ENCODE measurements at places on chromosomes 4 and X.

GRCh38 chr4:89365375-89365774 is 57.8 kb upstream of the GPRIN3 start:
- no peak for ATAC-seq

DNA sequence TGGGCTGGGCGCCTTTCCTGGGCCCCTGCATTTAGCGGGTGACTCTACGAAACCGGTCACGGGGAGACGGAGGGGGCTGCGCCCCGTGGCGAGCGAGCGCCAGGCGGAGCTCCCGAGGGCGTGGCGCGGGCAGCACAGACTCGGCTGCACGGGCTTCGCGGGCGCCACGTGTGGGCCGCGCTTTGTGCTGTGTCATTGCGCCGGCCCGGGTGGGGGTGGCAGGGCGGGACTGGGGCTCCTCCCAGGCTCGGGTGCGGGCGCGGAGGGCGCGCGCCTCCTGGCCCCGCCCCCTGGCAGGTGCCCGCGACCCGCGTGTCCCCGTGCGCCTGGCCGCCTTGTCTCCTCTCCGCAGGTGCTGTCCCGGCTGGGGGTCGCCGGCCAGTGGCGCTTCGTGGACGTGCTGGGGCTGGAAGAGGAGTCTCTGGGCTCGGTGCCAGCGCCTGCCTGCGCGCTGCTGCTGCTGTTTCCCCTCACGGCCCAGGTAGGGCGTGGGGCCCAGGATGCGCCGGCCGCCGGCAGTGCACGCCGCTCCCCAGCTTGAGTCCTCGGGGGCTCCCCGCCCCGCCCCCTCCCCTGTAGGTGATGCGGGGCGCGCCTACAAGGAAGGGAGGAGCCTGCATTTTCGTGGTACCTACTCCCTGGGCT is 651 bp downstream of the UCHL1 start:
- peak; percentile 72 for ATAC-seq

DNA sequence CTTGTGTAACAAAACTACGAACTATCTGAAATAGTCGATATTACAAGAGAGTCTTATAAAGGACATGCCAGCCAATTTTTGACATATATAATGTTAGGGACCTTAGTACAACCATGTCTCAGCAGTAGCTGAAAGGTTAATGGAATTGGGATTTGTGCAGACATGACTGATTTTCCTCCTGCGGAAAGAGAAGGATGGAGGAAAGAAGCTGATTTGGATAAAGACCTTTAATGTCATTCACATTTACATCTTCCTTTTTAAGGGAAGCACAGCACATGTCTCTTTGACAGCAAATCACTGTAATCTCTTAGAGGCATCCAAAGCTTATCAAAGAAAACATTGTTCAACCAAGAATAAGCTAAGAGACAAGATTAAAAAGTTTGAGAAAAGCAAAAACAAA is 1976.2 kb upstream of the IGFBP7 start:
- ATAC-seq = no peak

DNA sequence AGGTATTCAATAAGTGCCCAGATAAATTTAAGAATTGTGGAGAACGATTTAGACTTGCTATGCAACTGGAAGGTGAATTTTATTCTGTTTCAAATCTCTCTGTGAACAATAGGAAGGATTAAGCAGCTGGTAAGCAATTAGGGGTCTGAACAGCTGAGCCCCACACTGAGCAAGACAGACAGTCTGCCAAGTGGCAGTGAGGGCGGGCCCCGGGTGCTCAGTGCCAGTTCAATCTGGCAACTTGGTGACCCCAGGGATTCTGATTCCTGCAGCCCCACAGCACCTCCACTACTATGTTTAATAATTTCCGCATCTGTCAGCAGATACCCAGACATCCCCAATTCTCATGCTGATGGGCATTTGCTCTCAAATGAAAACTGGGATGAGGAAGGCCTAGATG is 317.3 kb downstream of the PPP1R2C start:
- ATAC-seq = no peak

- no peak for ATAC-seq
Observed at GRCh38 chr4:87758270-87758669, 41.1 kb upstream of the IBSP start.

GRCh38 chrX:112889400-112889799 is 48.8 kb upstream of the AMOT start:
- ATAC-seq = no peak

DNA sequence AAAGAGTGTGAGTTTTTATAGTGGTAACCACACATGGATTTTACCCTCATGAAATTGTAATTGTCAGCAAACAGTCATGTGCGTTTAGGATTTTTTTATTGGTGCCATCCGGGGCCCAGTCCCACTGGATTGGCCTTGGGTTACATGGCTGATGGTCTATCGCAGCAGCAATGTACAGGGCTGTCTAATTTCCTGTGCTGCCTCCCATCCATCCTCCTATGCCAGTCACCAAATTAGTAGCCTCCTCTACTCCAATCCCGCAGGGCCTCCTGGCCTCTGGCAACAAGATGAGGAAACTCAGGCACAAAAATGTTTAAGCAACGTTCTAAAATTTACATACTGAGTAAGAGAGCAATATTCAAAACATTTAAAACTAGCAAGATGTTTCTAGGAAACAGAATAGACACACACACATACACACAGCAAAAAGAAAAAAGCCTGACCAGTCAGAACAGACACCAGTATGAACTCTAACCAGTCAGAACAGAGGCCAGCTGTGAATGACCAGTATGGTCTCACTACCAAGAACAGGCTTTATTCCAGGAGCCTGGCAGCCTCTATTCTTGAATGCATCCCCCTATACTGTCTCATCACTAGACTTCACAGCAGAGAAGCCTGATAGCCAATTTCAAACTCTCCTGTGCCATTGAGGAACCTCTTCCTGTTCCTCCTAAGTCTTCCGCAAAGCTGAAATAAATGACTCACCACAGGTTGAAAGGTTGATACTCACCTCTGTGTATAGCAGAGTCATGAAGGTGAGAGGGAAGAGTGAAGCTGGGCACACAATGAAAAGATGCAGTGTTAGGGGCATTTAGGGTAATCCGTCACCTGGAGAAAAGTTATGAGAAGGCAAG is 42.6 kb downstream of the CHRNA9 start:
- ATAC-seq = peak; percentile 69

DNA sequence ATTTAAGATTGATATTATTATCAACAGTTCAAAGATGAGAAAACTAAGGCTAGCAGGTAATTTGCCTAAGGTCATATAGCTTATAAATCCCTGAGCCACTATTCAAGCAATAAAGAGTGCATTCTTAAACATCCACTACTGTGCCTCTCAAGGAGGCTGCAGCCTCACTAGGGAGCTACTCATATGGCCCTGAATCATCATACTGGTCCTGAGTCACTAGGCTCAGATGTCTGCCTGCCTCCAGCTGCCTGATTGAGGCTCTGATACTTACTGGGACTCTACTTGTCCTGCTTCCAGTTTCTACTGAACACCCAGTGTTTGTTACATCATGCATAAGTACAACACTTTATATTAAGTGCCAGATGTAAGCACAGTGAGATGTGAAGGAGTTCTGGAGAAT is 110.7 kb downstream of the AASDH start:
- no peak for ATAC-seq

DNA sequence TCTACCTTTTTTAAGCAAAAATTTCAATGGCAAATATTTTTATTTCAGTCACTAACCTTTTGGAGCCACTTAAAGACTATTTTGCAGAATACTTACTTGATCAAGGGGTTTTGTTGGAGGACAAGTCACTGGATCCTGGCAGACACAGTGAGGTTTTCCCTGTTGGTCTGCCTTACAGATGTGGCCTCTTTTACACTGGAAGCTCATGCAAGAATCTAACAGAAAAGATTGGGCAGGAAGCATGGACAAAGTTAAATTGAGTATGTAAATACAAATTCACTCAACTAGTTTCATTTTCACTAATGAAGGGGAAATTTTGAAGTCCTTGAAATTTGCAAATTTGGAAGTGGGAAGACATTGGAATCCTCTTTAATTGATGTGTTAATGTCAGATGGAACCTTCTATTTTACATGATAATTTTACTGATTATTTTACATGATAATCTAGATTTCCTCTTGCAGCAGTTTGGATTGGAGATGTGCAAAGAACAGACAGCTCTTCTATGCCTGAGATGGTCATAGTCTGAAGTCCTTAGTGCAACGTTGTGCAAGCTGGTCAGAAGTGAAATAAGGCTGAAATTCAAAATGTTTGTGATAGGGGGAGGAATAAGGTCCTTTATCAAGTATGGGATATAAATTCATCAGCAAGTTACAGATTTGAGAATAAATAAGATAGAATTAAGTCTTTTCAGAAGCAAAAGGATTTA is 38.4 kb downstream of the SPARCL1 start:
- no peak for ATAC-seq

GRCh38 chr4:108628411-108628810 is 8.0 kb downstream of the RPL34 start:
- ATAC-seq = peak; percentile 42

DNA sequence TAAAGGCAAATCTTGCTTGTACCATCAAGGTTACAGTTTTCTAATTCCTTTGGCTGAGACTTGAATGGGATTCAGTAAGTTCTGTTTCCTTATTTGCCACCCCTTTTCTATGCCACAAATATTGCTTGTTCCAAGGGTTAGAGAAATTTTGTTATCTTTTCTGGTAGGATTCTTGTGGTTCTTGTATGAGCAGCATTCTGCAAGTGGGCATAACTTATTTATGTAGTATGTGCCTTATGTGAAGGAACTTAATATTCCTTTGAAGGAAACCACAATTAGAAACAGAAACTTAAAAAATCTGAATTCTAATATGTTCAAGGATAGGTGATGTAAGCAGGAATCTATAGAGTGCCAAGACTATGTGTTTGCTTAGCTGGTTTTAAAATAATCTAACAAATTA is 53.1 kb upstream of the TSPAN5 start:
- peak; percentile 10 for ATAC-seq

GRCh38 chr4:89158884-89159503 is 47.7 kb downstream of the TIGD2 start:
- ATAC-seq = peak; percentile 81

- ATAC-seq = no peak
Observed at GRCh38 chr4:145541346-145541745, 59.7 kb downstream of the SMAD1 start.

DNA sequence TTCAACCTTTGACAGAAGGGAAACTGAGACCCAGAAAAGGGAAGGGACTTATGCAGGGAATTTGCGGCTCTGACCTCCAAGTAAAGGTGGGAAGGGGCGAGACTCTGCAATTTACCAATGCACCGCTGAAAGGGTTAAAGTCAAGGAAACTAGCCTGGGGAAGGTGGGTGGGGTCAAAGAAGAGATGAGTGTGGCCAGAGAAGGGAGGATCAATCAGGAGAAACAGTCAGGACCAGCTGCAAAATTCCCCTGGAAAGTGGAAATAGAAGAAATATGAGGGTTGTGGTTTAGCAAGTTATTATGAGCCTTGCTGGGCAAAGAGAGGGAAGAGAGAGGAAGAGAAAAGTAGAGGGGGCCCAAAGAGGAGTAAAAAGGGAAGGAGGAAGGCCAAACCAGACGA is 30.5 kb downstream of the STARD8 start:
- no peak for ATAC-seq

- no peak for ATAC-seq
Observed at GRCh38 chr4:119526786-119527550, 101.6 kb downstream of the PDE5A start.

DNA sequence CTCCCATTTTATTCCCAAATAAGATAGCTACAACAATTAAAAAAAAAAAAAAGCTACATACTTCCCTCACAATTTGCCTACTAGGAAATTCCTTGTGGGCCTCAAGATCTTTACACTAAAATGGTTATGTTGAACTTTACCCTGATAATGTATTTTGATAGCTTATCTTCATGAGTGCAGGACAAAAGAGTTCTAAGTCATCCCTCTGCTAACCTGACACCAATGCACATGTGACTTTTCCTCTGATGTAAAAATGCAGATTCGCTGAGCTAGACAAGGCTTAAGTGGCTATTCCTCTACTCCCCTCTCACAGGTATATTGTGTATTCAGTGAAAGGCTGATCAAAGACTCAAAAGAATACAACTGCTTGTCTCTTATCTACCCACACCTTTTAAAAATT is 22.5 kb downstream of the ELF2 start:
- ATAC-seq = no peak

- ATAC-seq = no peak
Observed at GRCh38 chr4:144681806-144682205, 35.9 kb downstream of the HHIP start.

- 0 out of 3 replicates have a peak, but pooled peaks have one; percentile 32 for ATAC-seq
Observed at GRCh38 chr4:39435659-39436563, 22.8 kb downstream of the RPL9 start.

GRCh38 chr4:157775971-157776370 is 396.9 kb downstream of the GASK1B start:
- no peak for ATAC-seq

- ATAC-seq = no peak
Observed at GRCh38 chrX:133444952-133445831, 29.9 kb upstream of the GPC4 start.

DNA sequence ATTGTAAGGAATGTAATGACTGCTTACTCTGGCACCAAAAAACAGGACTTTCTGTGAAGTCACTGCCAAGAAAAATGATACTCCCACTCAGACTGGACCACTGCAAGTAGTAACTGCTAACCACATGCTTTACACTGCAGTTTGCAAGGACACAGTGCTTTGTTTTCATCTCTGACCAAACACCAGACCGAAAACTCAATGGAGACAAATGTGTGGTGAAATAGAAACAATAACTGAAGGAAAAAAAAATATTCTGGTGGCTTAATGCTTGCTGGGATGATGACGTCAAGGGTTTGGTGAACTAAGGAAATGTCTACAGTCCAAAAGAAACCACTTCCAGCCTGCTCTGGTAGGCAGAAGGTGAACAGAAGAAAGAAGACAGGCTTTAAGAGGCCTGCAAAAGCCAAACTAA is 13.2 kb downstream of the GPC4 start:
- ATAC-seq = no peak

DNA sequence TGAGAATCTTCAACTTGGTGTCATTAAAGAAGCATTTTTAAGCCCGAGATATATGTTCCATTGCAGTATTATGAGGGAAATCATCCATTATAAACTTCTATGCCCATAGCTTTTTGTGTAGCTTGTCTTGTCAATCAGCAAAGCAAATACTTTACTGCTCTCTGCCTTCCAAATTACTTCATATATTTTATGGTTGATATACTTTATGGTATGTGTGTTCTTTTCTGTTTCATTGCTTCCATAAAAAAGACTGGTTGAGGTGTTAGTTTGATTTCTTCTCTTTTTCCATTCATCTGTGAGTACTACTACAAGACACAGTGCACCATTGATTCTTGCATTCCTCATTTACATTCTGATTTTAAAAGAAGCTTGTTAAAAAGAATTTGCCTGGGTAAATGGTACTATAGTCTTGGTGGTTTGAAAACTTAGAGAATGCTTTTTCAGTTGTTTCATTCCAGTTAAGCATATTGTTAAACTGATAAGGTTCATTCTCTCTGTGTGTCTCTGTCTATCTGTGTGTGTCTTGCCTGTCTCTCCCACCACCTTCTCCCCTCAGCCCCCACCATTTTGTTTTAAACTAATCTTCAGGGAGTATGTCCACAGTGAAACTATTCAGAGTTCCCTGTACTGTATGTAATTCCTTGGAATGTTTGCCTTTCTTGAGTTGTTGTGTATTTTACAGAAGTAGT is 27.1 kb downstream of the STAG2 start:
- no peak for ATAC-seq

- ATAC-seq = no peak
Observed at GRCh38 chr4:38128478-38129459, 168.6 kb downstream of the PTTG2 start.

All from SK-N-SH treated with all-trans-retinoic acid at 6 μM for 48 hours (cell line).